ENCODE measurements at places on chromosomes 12 and 14. TPM values are rescaled to one million over a fixed set of nuclear protein-coding genes. Genes with fewer than 3 reads are reported as not detected.

GRCh38 chr14:78498062-78498595, 328.0 kb downstream of the NRXN3 start:
- DNase-seq, result no peak

DNA sequence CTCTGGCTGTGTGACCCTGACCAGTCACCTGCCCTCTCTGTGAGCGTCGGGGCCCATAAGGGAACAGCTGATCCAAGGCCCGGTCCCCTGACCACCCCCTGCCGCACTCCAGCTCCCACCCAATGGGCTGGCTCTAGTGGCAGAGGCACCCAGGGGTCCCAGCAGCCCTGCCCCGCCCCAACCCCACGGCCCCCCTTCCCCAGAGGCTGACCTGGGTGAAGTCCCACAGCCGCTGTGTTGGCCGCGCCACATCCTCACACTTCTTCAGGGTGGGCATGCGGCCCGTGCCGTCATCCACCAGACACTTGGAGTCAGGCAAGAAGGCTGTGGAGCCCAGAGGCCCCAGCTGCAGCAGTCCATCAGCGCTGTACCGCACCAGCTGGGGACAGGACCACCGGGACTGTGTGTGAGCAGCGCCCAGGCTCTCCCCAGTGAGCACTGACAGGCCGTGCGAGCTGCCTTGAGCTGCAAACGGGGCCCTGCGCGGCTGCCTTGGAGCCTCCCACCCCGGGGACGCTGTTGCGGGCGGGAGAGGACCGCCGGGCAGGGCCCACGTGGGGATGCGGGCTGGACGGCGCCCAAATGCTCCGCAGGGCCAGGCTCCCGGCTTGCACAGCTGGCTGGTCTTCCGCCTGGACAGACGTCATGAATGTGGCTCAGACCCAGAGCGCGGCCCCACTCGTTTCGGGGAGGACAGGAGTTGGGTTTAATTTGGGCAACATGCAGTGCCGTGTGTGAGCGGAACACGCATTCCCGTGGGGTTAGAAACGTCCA, 53.5 kb downstream of the NOC4L start:
- no peak for DNase-seq

- DNase-seq, result no peak
Observed at GRCh38 chr12:132437943-132438700, 51.8 kb upstream of the FBRSL1 start.

DNA sequence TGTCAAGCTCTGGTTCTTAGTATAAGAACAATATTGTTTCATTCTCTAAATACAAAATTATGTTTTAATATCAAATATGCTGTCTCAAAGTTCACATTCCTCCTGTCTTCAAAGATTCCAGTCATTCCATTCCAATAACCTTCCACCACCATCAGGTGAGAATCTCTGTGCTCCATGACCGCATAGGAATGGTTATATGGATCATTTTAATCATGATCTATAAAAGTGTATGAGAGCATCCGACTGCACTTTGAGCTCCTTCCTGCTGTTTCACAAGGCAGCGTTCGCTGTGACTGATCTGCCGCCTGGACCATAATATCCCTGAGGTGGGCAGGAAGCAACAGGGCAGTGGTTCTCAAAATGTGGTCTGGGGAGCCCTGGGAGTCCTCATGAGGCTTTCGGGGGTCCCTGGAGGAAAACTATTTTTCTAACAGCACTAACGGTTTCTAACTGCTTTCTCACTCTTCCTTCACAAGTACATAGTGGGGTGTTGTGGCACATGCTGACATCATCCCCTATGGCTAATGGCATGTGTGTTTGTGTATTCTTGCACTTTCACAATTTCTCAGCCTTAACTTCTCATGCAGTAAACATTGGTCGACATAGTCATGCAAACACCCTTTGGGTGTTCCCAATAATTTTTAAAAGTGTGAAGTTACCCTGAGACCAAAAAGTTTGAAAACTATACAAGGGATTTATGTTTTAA, 137.4 kb downstream of the ANO2 start:
- no peak for DNase-seq

DNA sequence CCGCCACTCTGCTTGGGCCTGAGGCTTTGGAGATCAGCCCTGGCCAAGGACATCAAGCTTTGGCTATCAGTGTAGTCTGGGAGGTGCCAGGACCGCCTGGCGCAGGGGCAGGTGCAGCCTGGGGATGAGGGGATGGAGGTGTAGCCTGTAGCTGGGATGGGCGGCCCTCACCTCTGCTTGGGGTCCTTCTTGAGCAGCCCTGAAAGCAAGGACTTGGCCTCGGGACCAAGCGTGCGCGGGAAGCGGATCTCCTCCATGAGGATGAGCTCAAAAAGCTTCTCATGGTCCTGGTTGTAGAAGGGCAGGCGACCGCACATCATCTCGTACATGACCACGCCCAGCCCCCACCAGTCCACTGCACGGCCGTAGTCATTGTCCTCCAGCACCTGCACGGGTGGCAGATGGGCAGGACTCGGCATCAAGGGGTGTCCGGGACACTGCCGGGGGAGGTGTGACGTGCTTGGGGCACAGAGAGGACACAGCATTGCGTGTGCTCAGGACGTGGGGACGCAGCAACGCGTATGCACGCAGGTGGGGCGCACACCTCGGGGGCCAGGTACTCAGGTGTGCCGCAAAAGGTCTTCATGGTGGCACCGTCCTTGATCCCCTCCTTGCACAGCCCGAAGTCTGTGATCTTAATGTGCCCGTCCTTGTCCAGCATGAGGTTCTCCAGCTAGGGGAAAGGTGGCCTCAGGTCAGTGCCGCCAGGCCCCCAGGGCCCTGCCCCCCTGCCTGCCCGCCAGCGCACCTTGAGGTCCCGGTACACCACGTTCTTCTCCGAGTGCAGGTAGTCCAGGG, 20.0 kb downstream of the SIVA1 start:
- no peak for DNase-seq

DNA sequence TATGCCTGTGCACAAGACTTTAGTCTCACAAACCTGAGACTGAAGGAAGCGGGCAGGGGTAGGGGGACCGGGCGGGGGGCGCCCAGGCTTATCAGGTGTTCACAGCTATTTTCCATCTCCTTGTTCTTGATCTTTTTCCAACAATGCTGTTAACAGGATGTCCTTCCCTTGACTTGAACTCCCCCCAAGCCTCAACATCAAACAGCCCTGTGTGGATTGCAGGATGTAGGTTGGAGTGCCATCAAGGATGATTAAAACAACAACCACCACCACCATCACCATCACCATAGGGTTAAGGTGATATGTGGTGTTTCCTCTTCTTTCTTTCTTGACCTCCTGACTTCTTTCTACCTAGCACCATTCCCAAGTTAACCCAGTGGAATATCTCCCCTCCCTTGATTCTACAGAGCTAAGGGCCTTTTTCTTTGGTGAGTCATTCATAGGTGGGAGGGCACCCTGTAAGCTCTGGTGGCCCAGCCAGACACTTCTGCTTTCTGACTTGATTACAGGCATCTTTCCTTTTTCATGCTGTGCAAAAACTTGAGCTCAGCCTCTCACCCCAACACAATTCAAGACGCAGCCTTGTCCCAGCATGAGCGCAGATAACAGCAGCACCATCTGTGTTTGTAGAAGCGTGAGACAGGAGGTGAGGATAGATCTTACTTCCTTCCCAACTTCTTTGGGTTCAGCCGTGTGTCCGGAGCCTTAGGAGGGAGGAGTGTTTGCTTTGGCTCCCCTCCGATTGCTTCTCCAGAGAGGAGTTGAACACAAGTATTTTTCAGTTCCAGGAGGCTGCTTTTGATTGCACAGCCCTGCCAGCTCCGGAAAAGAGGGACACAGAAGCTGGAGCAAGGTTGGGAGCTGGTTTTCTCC, 26.8 kb downstream of the FLVCR2 start:
- DNase-seq, result peak; percentile 30

- DNase-seq, result no peak
Observed at GRCh38 chr12:7647071-7647470, 18.6 kb downstream of the APOBEC1 start.

DNA sequence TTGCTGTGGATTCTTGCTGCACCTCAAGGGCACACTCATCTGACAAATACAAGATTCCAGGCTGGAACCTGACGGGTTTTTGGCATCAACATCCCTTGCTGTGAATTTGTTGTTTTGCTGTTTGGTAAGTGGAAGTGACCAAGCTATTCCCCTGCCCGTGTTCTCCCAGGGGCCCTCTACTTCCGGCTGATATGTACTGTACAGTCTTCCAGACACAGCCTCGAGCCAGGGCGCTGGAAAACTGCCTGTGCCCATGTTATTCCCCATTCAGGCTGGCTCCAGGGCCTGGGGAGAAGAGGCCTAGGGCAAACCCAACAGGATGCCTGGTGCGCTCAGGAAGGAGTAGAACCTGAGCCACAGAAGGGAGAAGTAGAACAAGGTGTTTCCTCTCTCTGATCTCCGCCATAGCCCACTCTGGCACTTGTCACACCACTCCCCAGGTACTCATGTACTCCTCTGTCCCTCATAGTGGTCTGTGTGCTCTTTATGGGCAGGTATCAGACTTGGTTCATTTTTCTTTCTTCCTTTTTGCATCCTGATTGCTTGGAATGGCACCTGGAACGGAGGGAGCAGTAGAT, 67.8 kb upstream of the LTA4H start:
- no peak for DNase-seq

DNA sequence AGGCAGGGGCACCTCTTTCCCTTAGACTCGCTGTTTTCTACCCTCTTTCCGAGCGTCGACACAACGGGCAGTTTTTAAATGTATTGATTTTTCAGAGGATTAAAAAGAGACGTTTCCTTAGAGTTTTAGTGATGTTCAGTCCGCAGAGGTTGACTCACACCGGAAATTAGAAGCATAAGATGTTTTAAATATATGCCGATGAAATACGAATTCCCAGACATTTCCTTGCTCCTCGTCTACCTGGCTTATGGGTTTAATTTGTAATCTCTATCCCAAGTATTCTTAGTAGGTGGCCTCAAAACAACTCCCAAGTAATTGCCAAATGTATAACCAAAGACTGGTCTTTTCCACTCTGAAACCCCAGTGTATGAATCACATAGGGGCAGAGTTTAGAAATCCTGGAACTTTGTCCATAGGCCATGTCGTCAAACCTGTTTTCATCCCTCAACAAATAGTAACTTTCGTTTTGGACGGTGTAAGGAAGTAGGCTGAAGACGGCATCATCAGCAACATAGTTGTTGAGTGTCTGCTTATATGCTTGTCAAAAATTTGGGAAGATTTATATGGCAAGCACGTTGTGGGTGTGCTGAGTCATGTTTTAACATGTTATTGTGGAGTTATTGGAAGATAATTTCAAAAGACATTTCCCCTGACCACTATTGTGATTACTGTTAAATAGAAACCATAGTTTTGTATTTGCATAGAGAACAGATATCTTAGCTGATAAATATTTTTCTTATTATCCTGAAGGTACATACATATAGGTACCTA, 824 bp downstream of the TBK1 start:
- no peak for DNase-seq

- DNase-seq, result no peak
Observed at GRCh38 chr14:66000766-66001165, 485.4 kb upstream of the CCDC196 start.

DNA sequence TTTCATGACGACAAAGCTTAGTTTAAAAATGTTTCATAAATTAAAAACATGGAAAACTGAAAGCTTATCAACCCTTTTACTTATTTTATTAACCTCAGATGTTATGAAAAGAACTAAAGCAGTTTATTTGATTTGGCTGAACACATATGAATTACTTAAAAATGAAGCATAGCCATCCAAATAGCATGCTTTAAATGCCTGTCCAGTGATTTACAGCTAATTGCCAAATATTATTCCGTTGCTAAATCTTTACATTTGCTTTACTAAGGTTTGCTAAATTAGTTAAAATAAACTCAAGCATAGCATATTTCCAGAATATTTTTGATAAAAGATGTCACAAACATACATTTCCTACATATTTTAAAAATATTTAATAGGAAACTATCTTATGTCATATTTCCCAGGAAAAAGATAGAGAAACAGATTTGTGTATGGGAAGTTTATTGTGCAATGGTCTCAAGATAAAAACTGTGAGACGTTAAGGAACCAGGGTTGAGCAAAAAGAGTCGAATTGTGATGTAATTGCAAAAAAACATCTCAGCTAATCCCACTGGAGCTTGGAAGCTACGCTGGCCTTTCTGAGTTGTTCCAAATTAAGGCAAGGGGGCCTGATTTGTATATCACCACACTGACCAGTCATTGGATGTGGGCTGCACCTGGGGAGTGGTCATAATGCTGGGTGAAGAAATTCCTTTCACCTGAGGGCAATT, 25.8 kb downstream of the GPR135 start:
- no peak for DNase-seq

DNA sequence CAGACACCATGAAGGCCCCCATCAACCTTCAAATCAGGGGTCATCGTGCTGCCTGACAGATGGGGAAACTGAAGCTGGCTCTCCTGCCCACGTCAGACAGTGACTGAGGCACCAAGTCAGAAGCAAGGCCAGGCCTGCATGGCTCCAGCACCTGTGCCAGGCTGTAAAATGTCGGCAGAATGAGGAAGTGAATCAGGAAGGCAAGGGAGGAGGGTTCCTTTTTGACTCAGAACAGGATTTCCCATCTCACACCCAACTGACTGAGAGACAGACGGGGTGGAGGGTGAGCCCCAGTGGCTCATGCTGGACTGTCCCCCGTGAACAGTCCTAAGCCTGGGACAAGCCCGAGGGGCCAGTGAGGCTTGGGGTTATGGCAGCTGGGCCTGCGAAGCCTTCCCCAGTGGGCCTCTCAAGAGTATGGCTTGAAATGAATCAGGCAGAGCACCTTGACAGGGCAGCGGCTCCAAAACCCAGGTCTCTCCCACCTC, 20.9 kb downstream of the SYNE3 start:
- DNase-seq, result no peak

- DNase-seq, result no peak
Observed at GRCh38 chr12:32265951-32266350, 133.4 kb upstream of the FGD4 start.

DNA sequence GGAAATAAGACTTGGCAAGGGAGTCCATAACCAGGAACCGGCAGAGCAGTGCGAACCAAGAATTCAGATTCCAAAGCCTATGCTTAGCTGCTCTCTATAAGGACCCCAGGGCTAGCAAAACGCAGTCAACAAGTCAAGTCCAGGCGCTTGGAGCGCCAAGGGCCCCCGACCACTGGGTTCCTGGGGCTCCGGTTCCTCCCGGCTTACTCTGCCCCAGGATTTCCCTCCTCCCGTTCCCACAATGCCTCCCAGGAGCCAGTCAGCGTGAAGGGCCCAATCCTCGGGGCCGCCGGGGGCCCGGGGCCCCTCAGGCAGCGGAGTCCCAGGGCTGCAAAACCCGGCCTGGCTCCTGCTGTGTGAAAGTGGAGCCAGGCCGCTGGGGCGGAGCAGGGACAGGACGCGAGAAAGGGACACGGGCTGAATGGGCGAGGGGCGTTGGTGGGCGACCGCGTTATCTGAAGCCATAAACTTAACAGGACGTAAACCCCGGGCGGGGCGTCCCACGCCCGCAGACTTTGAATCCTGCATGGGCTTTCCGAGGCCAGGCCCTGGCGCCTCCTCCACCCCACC, 1.5 kb downstream of the KRT8 start:
- DNase-seq, result peak; percentile 91

GRCh38 chr14:74434294-74434693, 8.3 kb upstream of the SYNDIG1L start:
- DNase-seq, result no peak

Gene EFS
- 41.1 TPM for polyA plus RNA-seq

Gene ORAI1
- 13.7 TPM for polyA plus RNA-seq

Gene STYK1
- polyA plus RNA-seq, result 1.1 TPM

Gene PPP1R1A
- 54.6 TPM for polyA plus RNA-seq

Gene GPRC5A
- polyA plus RNA-seq, result 7.4 TPM

Gene GPR132
- 1.1 TPM for polyA plus RNA-seq

Gene SIX1
- polyA plus RNA-seq, result 9.9 TPM
